BJ (cell line): ENCODE measurements at places on chromosomes 4 and X. TPM values are rescaled to one million over a fixed set of nuclear protein-coding genes. Genes with fewer than 3 reads are reported as not detected.

Gene RNF175
- 0.06 TPM in 1 of 2 replicates, not detected in the other for polyA plus RNA-seq

Gene HELT
- polyA plus RNA-seq, result not detected in 2 replicates

Gene KLHL5
- polyA plus RNA-seq, result 77.4 and 108 TPM in 2 replicates

Gene DOK7
- polyA plus RNA-seq, result not detected in 2 replicates

Gene AKAP14
- not detected in 2 replicates for polyA plus RNA-seq

Gene DCAF4L1
- 0.04 TPM in 2 replicates for polyA plus RNA-seq

Gene KLB
- polyA plus RNA-seq, result not detected in 2 replicates

Gene FAM90A26
- not detected in 2 replicates for polyA plus RNA-seq

Gene GABRG1
- not detected in 2 replicates for polyA plus RNA-seq

Gene CT83
- polyA plus RNA-seq, result not detected in 2 replicates

Gene UGT2A2
- polyA plus RNA-seq, result not detected in 2 replicates

Gene GSX2
- polyA plus RNA-seq, result not detected in 2 replicates

Gene CTAG2
- polyA plus RNA-seq, result not detected in 2 replicates

Gene TMPRSS11E
- polyA plus RNA-seq, result not detected in 2 replicates
